SW 1271 (cell line): ENCODE measurements at places on chromosomes 5 and 9.

GRCh38 chr9:96217754-96218693 is 84.0 kb downstream of the HSD17B3 start:
- peak; percentile 57 for DNase-seq

GRCh38 chr9:77011973-77012821 is 7.3 kb upstream of the FOXB2 start:
- no peak for DNase-seq

GRCh38 chr9:36492865-36493264 is 79.8 kb upstream of the MELK start:
- DNase-seq: no peak

DNA sequence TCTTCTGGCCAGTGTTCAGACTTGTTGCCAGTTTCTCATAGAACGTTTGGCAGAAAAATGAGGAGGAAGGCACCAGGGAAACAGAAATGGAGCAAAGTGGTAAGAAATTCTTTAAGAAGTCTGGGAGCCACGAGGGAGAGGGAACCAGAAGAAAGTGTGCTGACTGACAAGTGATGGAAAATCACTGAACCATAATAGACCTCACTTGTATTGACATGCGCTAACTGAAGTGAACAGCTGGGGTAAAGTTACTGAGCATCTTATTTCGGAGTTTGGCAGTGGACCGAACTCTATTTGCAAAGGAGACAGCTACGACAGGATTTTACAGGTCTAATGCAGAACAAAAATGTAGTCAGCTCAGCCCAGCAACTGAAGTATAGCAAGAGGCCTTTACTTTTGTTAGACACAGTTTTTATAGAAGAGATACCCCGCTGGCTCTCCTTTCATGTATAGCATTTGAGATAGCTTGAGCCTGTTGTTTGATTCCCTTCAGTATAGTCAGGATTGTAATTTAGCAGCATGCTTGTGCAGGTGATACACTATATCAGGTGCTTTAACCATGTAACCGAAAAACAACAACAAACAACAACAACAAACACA is 53.6 kb downstream of the HMHB1 start:
- DNase-seq: no peak

DNA sequence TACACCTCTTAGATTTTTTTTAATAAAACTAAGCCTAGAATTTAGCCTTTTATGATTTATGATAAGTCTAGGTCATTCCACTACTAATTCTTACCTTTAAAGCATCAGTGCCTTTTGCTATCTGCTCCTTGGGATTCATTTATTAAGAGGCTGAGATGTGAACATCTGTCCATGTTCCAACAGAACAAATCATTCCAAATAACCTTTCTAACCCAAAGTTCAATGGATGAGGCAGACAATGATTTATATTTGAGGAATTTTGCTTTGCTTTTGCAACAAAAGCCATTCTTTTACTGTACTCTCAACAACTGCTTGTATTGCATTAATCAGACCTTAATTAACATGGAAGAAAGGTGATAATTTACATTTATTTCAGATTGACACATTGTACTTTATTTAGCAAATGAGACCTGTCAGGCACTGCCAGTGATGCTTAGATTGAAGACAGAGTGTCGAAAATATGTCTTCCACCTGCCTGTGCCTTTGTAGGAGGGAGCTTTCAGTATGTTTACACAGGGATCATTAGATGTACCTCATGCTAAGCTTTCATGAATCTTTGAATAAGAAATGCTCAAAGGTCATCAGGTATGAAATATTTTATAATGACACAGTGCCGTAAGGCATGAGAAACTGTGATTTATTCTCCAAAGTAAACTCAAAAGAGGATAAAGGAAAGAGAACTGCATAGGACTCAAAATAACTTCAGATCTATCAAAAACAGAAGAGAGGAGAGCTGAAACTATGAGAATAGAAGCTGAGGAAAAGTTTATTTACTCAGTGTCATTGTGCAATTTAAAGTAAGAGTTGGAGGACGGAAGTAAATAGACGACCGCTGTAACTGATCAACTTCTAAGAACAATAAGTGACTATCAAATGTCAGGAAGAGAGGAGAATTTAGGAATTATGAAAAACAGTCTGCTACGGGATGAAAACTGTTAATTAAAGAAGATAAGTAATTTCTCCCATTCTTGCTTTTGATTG is 36.7 kb upstream of the IZUMO3 start:
- no peak for DNase-seq

DNA sequence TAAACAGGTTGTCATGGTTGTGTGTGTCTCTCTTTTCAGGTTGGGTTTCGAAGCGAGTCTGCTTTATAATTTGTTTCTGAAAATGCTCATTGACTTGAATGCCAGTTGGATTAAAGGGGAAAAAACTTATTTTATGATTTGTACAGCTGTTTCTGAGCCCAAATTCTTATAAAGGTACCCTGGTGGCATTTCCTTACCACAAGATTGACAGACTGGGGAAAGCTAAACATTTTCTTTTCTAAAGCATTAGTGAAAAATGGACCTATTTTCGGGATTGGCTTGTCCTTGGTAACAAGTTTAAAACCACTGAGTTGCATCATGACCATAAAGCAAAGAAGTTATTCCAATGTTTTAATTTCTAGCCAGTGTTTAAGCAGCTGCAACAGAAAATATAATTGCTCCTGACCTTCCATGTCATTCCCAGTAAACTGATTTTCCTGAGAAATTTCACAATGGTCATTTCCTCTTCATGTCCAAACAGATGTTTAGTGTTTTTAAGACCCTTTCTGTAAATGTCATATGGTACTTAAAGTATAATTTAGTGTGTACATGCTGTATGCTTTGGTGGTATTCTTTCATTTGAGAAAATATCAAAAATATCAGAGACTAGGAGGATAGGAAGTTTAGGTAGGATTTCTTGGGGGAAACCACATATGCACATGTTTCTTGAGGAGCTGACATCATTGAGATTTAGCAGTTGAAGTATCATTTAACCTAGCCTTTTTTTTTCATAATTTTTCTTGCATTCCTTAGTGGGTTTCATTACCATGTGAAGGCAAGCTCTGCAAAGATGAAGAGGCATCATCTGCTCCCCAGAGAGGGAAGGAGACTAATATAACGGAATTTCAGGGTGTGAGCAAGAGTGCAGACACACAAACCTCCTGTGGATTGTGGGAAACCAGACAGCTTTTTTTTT is 667.1 kb upstream of the RGMB start:
- DNase-seq: no peak

DNA sequence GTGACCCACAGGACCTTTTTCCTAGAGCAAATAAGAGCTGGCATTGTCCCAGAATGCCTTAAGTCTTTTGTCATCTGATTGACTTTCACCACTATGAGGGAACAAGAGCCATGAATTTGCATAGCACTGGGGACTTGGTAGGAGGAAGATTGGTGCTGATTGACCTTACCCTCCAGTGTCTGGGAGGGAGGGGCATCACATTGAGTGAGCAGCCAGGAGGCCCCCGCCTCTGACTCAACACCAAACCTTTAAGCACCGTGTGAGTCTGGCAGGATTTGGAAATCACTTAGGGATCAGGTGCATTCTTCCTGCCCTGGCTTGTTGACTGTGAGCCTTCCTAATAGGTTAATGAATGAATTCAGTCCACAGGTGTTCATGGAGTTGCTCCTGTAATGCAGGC is 40.7 kb downstream of the WNK2 start:
- DNase-seq: no peak

GRCh38 chr5:38023371-38023770 is 183.5 kb upstream of the GDNF start:
- no peak for DNase-seq
